ENCODE measurements at places on chromosomes 1 and 21.

- DNase-seq, result peak; percentile 69
Observed at GRCh38 chr1:157968946-157969345, 24.5 kb upstream of the KIRREL1 start.

DNA sequence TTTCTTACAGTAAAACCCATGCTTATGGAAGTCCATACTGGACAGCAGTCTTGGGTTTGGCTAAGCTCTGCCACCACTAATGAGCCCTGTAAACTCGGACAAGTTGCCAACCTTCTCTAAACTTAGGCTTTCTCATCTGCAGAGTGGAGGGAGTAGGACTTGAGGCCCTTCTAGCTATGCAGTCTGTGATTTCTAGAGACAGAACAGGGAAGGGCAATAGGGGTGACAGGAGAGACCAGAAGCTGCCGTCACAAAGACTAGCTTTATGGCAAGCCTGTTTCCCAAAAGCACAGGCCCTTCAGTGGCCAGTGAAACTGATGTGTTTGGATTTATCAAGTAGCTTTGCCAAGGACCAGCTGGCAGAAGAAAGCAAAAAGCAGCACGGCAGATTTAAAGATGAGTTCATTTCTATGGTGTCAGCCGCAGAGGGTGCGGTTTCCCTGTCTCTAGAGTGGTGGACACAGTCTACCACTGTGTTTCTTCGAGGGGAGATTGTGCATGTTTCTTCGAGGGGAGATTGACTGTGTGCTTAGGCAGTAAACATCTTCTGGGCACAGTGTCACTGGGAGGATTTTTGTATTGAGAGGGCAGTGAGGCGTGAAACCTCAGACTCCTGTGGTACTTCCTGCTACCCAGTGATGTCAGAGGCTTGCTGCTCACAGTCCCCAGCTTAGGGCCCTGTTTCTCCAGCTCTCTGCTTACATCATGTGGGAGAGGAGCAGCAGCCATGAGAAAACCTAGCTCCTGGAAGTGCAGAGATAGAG is 119.0 kb downstream of the ROR1 start:
- DNase-seq, result no peak

- no peak for DNase-seq
Observed at GRCh38 chr1:167573035-167573434, 19.5 kb upstream of the CREG1 start.

- DNase-seq, result no peak
Observed at GRCh38 chr1:247409869-247410544, 6.0 kb upstream of the NLRP3 start.

GRCh38 chr21:41410361-41410760 is 15.7 kb upstream of the MX1 start:
- no peak for DNase-seq

- no peak for DNase-seq
Observed at GRCh38 chr1:84538599-84538998, 32.2 kb upstream of the GNG5 start.

DNA sequence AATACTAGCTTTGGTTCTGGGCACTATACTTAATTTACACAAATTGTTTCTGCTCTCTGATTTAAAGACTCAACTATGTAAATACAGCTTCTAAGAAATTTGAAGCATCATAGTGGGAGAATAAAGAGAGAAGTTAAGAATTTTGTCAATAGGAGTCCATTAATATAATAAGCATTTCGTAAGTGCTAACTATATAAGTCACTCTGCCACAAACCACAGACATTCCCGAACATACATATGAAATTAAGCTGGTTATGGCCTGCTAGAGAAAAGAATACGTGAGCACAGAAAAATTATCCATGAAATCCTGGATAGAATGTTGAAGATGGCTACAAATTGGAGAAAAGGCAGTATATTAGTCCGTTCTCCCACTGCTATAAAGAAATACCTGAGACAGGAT is 526.2 kb downstream of the MRPL39 start:
- DNase-seq, result no peak

- no peak for DNase-seq
Observed at GRCh38 chr1:180096584-180097325, 57.9 kb upstream of the QSOX1 start.

GRCh38 chr1:16434501-16434900 is 2.7 kb downstream of the SPATA21 start:
- DNase-seq, result no peak

- peak; percentile 89 for DNase-seq
Observed at GRCh38 chr1:54167422-54168139, 14.8 kb upstream of the CDCP2 start.

DNA sequence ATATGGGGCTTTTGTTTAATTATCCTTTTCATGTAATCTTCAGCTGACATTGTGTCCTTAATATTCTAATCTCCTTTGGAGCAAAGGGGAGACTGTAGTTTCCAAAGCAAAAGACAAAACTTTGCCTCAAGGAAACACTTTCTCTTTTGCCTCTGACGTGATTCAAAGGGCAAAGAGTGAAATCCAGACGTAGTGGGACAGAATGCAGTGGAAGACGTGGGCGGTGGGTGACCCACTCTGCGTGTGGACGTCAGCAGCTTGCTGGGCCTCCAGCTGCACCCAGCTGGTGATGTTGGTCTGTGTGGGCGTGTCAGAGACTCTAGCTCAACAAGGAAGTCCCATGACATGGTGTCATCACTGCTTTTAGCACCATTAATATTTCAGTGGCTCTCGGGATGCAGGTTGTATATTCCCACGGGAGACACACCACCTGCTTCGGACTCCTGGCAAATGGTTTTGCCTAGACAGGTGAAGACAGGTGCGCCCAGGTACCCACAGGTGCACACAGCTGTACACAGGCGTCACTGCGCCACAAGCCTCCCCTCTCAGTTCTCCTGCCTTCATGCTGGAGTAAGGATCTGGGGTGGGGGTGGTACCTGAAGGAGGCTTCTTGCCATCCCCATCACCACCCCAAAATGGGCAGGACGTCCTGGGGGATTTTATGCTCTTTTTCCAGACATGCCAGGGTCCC is 292.1 kb upstream of the VAMP3 start:
- no peak for DNase-seq

DNA sequence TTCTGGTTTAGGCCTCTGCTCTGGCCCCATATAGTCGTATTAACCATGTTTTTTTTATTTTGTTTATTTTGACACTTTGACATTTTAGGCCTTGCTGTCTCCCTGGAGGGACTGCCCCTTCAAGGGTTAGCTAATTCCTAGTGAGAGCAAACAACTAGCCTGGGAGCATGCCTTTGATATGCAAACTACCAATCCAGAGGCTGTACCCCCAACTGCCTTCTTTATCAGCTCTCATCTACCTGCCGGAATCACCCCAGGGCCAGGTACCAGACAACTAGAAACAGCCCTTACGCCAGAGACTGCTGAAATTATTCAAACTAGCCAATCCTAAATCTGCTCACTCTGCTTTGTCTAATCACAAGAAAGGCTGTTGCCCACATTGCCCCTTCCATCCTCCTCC is 13.0 kb upstream of the ST6GALNAC5 start:
- no peak for DNase-seq

GRCh38 chr1:66925558-66925910 is 744 bp downstream of the MIER1 start:
- no peak for DNase-seq

- no peak for DNase-seq
Observed at GRCh38 chr1:97163591-97164275, 442.1 kb downstream of the PTBP2 start.

- no peak for DNase-seq
Observed at GRCh38 chr1:19762175-19762779, 37.4 kb downstream of the TMCO4 start.

GRCh38 chr1:20787029-20787839 is at the start of gene HP1BP3:
HP1BP3 (minus strand) TSS chr1:20787307; CDS start chr1:20780440, 6,867 bp downstream.
- peak; percentile 70 for DNase-seq

DNA sequence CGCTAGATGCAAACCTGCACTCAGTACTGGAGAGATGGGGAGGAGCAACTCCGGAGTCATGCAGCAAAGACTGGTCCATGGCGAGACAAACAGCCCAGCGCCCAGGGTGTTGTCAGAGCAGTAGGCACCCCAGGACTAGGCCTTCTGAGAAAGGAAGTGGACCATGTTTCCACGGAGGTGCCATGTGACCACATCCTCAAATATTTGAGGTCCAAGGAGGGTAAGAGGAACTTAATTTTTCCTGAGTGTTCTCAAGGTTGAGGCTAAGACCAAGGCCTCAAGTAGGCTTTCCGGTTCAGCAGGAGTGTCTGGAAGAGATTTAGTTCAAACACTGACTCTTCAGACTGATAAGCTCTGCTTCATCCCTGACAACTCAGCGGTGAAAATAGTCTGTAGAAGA is 186.2 kb downstream of the RHOU start:
- DNase-seq, result no peak

- DNase-seq, result no peak
Observed at GRCh38 chr1:53449021-53449420, 10.2 kb upstream of the DMRTB1 start.

- no peak for DNase-seq
Observed at GRCh38 chr1:5774019-5774418, 218.2 kb downstream of the NPHP4 start.

GRCh38 chr21:21057349-21058062 is 59.3 kb downstream of the NCAM2 start:
- DNase-seq, result no peak

- DNase-seq, result no peak
Observed at GRCh38 chr1:224333939-224334786, 4.2 kb upstream of the NVL start.

DNA sequence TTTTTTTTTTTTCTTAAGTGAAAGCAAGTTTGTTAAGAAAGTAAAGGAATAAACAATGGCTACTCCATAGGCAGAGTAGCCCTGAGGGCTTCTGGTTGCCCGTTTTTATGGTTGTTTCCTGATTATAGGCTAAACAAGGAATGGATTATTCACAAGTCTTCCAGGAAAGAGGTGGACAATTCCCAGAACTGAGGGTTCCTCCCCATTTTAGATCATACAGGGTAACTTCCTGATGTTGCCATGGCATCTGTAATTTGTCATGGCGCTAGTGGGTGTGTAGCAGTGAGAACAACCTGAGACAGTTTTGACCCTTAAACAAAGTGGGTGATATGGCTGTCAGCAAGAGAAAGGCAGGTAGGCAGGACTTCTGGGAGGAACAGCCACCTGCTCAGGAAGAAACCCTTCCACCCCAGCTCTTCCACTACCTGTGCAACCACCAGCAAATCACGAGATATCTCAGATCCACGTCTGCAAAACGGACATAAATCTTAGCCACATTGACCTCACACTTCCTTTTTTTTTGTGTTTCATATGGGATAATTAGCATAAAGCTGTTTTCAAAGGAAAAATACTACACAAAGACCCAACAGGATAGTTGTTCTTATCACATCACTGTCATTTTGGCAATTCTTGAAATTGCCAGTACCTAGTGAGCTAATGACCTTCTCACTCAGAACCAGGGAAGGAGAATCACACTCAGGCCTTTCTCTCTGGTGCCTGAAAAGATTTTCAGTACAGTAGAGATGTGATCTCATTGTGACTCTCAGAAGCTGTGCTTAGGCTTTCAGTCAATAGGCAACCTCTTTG is 34.8 kb upstream of the DUSP10 start:
- DNase-seq, result no peak

- no peak for DNase-seq
Observed at GRCh38 chr1:236753516-236753915, 41.6 kb upstream of the MTR start.

DNA sequence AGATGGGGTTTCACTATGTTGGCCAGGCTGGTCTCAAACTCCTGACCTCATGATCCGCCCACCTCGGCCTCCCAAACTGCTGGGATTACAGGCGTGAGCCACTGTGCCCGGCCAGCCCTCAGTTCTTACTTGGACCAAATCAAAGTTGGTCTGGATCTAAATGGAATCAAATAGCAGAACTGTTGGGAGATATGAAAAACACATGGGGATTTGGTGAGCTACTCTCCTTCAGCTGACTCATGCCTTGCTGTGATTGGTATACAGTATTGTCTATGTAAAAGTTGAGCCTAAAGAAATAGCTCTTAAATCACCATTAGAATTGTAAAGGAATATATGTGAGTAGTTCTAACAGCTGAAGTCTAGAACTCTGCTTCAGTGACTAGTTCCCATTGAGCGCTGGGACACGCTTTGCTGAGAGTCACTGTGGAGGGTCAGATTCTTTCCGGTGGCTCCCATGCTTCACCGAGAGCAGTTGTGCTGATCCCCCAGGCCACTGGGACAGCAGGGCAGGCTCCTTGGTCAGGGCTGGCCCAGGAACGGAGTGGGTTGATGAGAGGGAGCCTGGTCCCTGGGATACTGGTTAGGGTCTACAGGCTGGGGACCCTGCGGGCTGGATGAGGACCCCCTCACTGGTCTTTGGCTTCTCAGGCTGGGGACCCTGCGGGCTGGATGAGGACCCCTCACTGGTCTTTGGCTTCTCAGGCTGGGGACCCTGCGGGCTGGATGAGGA is 14.0 kb downstream of the PKNOX1 start:
- no peak for DNase-seq

GRCh38 chr1:184890539-184890973 is 83.8 kb downstream of the NIBAN1 start:
- DNase-seq, result no peak

DNA sequence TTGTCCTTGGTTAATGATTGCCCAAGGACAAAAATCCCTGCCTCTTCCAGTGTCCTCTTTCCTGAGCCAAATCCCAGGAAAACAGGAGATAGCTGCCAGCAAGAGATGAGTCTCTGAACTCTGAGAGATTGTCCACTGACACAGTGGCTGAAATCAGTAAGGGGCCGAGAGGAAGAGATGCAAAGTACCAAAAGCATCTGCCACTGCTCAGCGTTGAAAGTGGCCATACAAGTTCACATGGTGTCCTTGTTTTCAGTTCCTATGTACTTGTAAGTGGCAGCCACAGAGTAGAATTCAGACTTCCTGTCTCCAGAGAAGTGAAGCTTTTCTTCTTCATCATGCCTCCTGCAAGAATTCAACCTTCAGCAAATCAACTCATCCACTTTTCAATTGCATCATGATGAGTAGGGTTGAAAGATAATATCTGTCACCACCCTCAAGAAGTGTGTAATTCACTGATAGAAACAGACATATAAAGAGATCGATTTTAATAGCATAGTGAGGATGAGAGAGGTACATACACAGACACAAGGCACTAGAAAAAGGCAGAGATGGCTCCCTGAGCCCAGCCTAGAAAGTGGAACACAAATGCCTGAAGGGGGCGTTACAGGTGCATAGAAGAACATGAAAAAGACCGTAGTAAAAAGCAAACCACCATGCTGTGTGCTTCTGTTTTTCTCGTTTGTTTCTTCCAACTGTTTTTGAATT is 185.8 kb downstream of the MRPL39 start:
- no peak for DNase-seq

DNA sequence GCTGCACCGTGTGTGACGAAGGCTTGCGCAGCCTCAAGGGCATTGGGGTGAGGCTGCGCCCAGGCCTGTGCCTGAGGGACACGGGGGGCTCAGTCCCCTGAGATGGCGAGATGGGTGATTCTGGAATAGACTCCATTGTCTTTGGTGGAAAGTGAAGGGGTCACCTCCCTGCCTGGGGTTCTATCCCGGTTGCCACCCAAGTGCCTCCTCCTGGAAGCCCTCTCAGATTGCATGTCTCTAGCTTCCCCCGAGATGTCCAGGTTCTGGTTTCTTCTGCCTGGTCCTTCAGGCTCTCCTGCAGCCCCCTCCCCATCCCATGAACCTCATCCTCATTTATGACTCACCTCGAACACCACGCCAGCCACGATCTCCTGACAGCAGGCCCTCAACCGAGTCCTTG is 22.3 kb upstream of the MFN2 start:
- no peak for DNase-seq

All from RWPE2 (cell line).